OCI-LY7 (cell line): ENCODE measurements at places on chromosomes 3 and 15. TPM values are rescaled to one million over a fixed set of nuclear protein-coding genes. Genes with fewer than 3 reads are reported as not detected.

DNA sequence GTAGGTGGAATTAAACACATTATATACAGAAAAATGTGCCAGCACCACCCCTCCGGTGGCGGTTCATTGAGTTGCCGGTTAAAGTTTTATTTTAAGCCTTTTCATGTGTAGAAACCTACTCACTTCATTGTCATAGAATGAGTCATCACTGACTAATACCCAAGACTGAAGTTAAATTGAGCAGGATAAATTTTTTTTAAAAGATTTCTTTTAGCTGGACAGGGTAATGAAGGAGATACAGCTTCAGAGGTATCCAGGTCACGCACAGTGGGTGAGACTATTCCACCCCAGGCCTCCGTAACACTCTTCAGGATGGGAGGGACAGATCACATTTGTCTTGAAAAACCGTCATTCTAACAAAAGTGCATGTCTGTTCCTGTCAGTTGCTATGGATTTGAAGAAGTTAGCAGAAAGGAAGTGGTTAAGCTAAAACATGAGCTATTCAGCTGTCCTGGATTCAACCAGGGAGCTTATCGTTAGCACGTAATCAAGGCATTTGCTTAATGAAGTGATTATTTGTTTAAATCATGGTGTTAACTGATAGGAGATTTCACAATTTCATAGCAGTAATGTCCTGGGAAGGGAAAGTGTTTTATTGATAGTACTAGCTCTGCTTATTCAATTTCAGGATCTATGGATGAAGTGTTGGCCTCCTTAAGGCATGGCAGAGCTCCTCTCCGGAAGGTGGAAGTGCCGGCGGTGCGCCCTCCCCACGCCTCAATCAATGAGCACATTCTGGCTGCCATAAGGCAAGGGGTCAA, 23.4 kb downstream of the WHAMM start:
- no peak for DNase-seq

- DNase-seq, result no peak
Observed at GRCh38 chr3:16329826-16330129, 64.8 kb downstream of the OXNAD1 start.

The IQCF6 gene
- total RNA-seq, result not detected in 2 replicates

The MYO5C gene
- 4.1 and 5.6 TPM in 2 replicates for total RNA-seq

The GPR62 gene
- total RNA-seq, result not detected in 2 replicates

The PLCB2 gene
- total RNA-seq, result 9.2 and 9.6 TPM in 2 replicates

- DNase-seq, result no peak
Observed at GRCh38 chr3:74559261-74559660, 55.2 kb downstream of the CNTN3 start.

The CKMT1A gene
- total RNA-seq, result 4.0 and 6.1 TPM in 2 replicates

DNA sequence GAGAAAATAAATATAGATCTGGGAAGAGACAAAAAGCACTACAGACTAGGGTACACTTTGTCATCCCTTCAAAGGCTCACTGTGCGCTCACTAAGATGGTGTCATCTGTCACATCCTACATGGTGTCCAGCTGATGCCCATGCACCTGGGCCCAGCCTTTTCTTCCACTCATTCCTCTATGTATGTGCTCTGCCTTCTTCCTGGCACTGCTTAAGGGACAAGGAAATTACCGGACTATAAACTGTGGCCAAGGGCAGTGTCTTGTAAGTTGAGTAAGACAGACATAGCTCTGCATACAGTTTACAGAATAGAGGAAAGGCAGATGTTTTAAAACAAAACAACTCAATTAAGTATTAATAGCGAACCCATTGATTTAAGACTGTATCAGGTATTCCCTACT, 52.9 kb downstream of the ARHGAP31 start:
- no peak for DNase-seq

The GOLGA6L9 gene
- total RNA-seq, result 7.4 TPM in 2 replicates

DNA sequence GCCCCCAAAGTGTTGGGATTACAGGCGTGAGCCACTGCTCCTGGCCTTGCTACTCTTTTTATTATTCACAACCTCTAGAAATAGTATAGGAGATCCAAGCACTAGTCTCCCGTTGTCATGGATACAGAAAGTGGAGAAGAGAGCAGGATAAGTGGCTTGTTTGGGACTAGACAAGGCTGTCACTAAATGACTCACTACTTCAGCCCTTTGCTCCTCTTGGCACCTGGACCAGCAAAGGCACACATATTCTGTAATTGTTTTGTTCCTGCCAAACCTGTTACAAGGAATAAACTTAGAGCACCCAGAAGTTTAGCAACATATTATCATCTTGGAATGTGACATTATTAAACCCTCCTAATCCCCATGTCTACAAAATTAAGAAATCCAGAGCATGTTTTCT, 427.2 kb upstream of the THBS1 start:
- no peak for DNase-seq
